ENCODE measurements at places on chromosomes 4 and X. TPM values are rescaled to one million over a fixed set of nuclear protein-coding genes. Genes with fewer than 3 reads are reported as not detected.
A peak's percentile ranks its signal among the peaks of the same experiment; 100 is the strongest.

GRCh38 chrX:14718403-14718802 lies 154.5 kb downstream of the FANCB start:
- no peak for DNase-seq

GRCh38 chr4:153458969-153459368 lies 7.2 kb upstream of the TMEM131L start:
- no peak for DNase-seq

DNA sequence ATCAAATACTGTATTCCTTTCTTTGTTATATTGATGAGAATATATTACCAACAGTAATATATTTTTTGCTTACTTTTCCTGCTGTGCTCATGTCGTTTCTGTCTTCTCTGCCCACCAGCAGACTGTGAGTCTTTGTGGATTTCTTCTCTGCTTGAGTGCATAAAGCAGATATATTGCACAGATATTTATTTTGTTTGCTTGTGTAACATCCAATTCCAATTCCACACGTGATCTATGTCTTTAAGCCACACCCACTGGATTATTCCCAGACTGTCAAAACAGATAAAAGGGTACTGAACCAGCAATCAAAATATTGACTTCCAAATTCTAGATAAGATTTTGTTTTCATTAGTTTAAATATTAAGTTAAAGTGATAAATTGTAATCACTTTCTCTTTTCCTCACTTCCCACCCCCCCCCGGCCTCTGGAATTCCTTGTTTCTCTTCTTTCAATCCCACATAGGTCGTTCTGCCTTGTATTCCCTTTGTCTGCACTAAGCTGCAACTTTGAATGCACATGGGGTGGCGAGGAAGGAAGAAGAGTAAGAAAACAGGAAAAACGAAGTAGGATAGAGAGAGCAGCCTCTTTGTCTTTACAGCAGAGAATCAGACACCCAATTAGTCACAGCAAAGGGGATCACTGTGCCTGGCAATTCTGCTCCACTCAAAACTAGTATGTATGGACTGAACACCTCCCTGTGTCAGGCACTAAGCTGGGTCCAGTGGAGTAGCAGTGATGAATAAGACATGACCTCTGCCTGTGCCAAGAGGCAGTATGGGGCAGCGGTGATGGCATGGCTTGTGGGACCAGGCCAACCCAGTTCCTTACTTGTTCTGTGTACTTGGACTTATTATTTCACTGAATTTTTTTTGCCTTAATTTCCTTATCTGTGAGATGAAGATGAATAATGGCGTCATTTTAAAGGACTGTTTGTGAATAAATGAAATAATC lies at the start of gene ADH1B:
Gene ADH1B (minus strand): TSS at position 161 of the 951 bp plus-strand sequence. CDS start 70 bp downstream, at position 91.
- no peak for DNase-seq

DNA sequence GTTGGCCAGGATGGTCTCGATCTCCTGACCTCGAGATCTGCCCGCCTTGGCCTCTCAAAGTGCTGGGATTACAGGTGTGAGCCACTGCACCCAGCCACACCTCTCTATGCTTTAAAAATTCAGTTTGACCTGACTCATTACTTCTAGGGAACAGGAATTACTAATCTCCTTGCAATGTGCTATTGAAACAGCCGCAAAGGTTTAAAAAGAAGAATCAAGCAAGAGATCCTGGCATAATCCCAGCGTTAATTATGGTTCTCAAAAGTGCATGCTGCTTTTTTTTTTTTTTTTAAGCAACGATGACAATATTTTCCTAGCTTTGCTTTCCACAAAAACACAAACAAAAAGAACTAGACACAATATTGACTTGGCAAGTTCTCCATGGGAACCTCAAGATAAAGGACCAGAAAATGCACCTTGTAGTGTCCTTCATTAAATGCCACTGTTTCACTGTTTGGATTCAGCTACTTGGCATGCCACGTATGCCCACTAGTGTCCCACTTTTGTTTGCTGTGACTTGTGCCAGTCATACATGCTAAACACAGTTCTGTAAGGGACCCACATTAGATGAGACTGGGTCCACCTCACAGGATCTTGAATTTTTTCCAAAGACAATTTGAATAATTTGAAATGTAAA lies 112.6 kb upstream of the PPARGC1A start:
- no peak for DNase-seq

DNA sequence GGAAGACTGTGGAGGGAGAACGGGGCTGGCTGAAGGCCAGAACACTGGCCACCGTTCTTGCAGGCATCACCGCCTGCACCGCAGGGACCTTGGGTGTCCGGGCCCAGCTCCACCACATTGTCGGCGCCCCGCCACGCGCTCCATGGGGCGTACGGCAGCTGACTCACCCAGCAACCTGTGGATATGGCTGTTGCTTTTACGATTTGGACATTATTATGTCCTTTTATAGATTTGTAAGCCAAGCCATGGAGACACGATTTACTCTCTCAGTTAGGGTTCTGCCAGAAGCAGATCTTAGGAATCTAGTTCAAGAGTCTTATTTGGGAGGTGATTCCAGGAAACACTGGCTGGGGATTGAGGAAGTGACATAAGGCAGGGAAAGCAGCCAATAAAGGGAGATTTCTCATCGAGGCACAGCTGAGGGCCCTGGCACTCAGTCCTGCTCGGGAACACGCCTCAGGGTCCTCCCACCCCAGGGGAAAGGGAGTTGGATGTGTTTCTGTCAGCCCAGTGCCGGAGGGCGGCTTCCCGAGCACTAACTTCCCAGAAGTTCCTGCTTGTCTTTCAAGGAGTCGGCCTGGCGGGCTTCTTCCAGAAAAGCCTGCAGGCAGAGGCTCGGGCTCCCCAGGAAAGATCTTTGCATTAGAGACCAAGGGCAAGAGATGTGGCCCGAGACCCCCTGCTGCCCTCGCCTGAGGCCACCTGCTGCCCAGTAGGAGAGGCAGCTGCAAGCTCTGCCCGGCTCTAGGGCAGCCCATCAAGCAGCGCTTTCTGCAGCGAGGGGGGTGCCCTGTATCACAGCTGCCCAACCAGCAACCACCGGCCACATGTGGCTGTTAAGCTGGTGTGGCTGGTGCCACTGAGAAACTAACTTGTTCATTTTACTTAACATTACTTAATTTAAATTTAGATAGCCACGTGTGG lies 52.9 kb downstream of the CRMP1 start:
- DNase-seq = no peak

GRCh38 chr4:102684610-102685052 lies 76.1 kb downstream of the MANBA start:
- DNase-seq = no peak

- no peak for DNase-seq
Observed at GRCh38 chr4:184853436-184853835, 27.7 kb upstream of the ACSL1 start.

- DNase-seq = no peak
Observed at GRCh38 chr4:92381616-92382015, 77.8 kb downstream of the GRID2 start.

- DNase-seq = no peak
Observed at GRCh38 chr4:182698212-182698611, 219.0 kb downstream of the DCTD start.

DNA sequence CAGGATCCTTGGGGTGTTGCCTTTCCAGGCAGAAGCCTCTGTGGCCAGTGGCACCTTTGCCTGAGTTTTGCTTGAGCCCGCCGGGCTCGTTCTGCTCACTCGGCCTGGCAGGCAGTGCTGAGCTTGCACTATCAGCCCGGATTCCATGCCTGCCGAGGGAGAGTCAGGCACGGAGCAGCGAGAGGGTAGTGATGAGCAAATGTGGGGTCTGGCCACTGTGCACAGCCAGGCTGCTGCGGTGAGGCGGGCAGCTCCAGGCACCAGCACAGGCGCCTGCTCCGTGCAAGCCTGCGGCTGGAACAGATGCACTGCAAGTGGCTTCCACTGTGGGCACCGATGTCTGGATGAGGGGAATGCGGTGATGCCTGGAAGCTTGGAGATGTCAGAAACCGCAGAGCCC lies 619.2 kb downstream of the RAPGEF2 start:
- no peak for DNase-seq

DNA sequence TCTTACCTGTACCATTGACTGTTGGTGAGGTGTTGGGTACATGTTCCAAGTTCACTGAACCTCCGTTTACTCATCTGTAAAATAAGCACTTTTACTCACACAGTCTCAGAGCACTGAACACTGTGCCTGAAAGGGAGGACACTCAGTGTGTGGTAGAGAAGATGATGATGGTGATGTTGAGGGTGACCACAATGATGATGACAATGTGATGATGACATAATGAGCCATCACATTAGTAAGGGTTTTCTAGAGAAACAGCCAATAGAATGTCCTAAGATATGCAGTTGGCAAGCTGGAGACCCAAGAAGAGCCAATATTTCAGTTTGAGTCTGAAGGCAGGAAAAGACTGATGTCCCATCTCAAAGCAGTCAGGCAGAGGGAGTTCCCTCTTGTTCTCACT lies 315.4 kb upstream of the IGFBP7 start:
- DNase-seq = no peak

DNA sequence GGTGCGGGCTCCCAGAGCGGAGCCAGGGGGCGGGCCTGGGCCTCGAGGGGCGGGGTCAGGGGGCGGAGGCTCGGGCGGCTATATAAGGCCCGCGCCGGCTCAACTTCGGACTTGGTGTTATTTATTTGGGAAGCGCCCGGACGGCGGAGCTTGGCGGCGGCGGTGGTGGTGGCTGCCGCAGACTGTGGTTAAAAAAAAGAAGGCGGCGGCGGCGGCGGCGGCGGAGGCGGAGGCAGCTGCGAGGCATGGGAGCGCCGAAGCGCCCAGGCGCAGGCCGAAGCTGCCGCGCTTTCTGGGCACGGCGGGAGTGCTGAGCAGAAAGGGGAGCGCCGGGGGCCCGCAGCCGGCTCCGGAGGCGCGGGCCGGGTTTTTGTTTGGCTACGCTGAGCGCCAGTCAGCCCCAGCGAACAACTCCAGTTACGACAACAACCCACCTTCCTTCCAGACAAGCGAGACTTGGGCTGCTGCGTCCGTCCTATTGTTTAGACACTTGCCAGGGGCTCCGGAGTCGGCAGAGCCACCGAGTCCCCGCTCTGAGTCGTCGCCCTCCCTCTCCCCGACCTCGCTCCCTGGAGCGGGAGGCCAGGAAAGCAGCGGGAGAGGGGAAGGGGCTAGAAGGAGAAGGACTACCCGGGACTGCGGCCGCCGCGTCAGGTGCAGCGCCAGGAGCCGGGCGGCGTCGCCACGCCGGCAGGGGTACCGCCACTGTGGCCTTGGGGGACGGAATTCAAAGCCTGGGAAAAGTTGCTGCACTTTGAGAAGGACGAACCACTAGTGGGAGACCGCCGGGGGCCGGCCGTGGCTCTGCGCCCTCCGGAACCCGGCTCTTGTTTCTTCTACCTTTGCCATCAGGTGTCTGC lies at the start of gene SLIT2:
Gene SLIT2 (plus strand): TSS at position 110 of the 860 bp plus-strand sequence. CDS start 1,911 bp downstream, outside the sequence.
- peak; percentile 39 for DNase-seq

DNA sequence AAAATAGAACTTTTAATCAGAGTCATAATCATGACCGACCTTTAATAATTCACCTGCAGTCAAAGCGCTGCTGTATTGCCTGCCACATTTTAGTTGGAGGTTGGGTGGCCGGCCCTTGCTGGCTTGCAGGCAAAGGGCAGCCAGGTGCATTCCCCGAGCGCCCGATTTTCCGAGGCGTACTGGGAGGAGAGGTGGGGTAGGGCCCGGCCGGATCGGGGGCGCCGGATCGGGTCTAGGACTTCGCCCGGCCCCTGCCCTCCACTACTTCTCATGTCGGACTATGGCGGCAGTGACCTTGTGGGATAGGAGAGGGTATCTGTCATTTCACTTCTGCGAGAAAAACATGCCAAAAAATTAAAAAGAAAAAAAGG lies 2.5 kb upstream of the RS1 start:
- peak; percentile 3 for DNase-seq

- DNase-seq = no peak
Observed at GRCh38 chr4:133498149-133498548, 349.1 kb downstream of the PCDH10 start.

GRCh38 chr4:19832411-19832810 lies 419.3 kb upstream of the SLIT2 start:
- DNase-seq = no peak

DNA sequence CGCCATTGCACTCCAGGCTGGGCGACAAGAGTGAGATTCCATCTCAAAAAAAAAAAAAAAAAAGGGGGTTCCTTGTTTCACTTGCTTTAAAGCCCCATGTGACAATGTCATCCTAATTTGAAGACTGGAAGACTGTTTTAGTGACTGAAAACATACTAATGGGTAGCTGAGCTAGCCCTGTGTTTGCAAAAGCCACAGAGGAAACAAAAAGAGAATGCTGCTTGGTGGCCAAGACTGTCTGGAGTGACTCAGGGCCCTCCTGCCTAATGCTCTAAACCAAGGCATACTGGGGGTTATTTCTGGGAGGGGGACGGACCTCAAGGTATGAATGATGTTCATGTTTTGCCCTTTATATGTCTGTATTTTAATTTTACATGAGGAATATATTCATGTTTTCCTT lies 16.0 kb downstream of the HPSE start:
- DNase-seq = no peak

DNA sequence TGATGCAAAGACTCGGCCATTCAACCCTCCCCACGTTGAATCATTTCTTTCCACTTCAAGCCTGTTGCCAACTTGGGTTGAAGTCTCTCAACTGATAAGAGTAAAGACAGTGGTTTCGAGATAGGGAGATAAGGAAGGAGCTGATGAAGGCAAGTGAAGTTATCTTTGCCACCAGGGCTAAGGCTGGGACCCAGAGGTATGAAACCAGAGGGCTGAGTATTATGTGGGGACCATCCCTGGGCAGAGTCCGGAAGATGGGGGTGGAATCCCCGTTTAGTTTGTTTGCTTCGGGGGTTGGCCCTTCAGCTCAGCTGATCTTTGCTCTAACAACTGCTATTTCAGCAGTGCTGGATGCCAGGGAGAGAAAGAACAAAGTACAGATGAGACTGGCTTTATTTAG lies 2.3 kb upstream of the XPNPEP2 start:
- DNase-seq = no peak

- DNase-seq = no peak
Observed at GRCh38 chr4:78213218-78213617, 156.1 kb downstream of the FRAS1 start.

GRCh38 chr4:71665358-71665757 lies 118.5 kb downstream of the GC start:
- DNase-seq = no peak

Gene SOWAHD
- 0.53 TPM for total RNA-seq

Gene TLR10
- total RNA-seq = 0.27 TPM

Gene RAI2
- 0.29 TPM for total RNA-seq

Gene ARR3
- not detected for total RNA-seq

Gene MAGED2
- total RNA-seq = 35.2 TPM

Gene SEC24D
- total RNA-seq = 36.4 TPM

Gene JADE3
- 0.43 TPM for total RNA-seq

Gene CXCL10
- 1.2 TPM for total RNA-seq

Gene AFP
- total RNA-seq = not detected

Gene HTR2C
- total RNA-seq = not detected

Gene PRR32
- not detected for total RNA-seq

Gene NAA11
- total RNA-seq = not detected

Gene VSIG4
- not detected for total RNA-seq

Gene TASL
- total RNA-seq = 4.3 TPM

Gene P2RY10
- total RNA-seq = 47.2 TPM

Data from activated naive CD4-positive, alpha-beta T cell treated with anti-CD3 and anti-CD28 coated beads, Interleukin-2, amount 50 U/mL, for 72 hours (primary cell).